ENCODE measurements at places on chromosomes 3 and 15.

DNA sequence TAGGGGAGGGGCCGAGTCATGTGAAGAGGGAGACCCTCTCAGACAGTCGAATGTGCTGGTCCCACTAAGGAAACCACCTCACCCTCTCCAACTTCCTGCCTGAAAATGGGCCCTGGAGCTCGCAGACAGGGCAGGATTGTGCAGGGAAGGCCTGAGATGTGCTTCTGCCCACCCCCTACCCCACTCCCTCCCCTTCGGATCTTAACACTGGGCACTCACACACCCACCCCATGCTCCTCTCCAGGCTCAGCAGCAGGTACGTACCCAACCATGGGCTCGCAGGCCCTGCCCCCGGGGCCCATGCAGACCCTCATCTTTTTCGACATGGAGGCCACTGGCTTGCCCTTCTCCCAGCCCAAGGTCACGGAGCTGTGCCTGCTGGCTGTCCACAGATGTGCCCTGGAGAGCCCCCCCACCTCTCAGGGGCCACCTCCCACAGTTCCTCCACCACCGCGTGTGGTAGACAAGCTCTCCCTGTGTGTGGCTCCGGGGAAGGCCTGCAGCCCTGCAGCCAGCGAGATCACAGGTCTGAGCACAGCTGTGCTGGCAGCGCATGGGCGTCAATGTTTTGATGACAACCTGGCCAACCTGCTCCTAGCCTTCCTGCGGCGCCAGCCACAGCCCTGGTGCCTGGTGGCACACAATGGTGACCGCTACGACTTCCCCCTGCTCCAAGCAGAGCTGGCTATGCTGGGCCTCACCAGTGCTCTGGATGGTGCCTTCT lies 20.0 kb downstream of the ATRIP start:
- no peak for DNase-seq

DNA sequence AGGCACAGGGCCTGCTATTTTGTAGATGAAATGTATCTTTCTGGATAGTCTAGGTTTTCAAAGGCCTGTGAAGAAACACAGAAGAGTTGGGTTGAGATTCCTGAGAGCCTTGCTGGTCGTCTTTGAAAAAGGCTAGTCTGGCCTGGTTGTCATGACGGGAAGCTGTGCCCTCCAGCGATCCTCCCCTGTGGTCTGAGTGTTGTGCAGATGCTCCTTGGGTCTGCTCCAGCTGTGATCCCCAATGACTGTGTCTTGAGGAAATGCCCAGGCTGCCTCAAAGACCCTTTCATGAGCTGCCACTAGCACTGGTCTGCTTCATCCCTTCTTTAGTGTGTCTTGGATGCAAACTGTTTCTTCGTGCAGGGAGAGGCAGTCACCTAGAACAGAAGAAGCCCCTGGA lies 111.0 kb upstream of the SYNPR start:
- DNase-seq = no peak

DNA sequence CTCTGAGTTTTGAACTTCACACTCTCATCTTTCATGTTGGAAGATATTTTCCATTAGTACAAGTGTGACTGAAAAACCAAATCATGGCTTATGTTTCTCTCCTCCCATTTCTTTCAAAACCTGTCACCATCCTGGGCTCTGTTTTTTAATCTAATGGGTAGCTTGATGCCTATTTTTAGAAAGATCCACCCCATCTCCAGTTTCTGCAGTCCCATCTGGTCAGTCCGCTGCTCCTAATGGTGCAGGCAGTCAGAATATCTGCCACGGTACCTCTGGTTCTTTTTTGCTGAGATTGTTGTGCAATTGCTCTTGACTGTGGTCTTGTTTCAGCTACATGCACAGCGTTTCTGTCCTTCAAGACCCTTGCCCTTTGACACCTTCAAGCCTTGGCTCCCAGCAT lies 240.9 kb upstream of the CADM2 start:
- DNase-seq = no peak

GRCh38 chr3:70863049-70863448 lies 550.6 kb upstream of the MDFIC2 start:
- no peak for DNase-seq

DNA sequence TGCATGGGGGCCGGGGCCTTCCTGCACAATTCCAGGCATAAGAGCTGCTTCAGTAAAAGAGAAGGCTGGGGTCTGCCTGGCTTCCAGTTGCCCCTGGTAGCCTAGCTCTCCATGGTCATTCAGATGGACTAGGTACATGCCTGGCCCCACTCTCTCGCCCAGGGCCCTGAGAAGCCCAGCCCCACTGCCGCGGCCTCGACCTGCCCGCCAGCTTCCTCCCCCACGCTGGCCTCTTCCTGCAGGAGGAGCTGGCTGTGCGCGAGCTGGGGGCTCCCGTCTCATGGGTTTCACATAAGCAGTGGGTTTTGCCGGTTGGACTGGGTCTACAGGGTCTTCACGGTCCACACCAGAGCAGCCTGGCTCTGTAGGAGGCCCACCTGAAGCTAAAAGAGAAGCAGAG lies 3.6 kb downstream of the PRR20G start:
- no peak for DNase-seq

DNA sequence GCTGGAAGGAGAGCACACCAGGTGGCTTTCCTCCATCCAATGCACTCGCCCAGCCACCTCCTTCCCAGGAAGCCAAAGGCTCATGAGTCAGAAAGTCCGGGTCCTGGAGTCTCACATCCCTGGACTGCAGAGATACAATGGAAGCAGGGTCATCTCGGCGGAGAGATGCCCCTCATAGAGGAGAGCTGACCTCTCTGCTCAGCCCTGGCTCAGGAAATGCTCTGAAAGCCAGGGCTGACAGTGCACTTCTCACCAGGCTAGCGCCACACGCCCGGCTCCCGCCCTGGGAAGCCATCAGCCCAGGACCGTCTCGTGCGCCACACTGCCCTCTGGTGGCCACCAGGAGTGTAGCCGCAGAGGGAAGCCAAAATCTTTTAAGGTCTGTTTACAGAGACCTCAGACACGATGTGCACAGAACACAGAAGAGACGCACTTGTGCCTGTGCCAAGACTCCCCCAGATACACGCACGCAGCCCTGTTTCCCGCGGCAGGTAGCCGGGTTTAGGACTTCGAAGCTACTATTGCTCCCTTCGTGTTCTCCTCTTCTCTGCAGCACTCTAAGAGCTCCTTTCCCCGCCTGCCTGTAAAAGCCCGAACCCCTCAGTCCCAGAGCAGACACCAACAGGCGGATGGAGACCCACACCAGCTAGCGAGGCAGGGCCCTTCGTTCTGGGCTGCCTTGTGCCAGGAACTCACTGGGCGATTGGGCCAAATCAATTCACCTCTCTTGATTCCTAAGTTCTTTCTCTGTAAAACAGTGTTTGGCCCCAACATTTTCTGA lies 9.7 kb downstream of the NTRK3 start:
- DNase-seq = peak; percentile 43

- no peak for DNase-seq
Observed at GRCh38 chr15:91879158-91879557, 25.6 kb downstream of the SLCO3A1 start.

DNA sequence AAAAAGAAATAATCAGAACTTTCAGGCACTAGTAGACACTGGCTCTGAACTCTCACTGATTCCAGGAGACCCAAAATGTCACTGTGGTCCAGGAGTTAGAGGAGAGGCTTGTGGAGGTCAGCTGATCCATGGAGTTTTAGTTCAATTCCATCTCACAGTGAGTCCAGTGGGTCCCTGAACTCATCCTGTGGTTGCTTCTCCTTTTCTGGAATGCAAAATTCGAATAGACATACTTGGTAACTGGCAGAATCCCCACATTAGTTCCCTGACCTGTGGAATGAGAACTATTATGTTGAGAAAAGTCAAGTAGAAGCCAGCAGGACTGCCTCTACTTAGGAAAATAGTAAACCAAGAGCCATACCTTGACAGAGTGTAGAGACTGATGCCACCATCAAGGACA lies 87.3 kb upstream of the OXTR start:
- no peak for DNase-seq

GRCh38 chr3:130760922-130761321 lies 14.3 kb upstream of the PIK3R4 start:
- DNase-seq = no peak

DNA sequence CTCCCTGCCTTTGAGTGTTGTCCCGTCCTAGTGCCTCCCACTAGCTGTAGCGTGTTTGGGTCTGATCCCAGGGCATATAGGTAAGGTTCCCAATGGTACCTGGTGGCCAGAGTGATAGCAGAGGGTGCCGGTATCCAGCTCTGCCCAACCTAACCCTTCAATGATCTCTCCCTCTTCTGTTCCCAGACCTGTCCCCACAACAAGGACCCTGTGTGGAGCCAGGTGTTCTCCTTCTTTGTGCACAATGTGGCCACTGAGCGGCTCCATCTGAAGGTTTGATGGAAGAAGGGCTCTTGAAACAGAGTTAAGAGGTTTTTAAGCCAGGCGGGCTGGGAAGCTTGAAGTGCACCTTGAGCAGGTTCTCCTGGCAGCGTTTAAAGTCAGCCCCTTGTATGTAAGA lies 35.5 kb downstream of the ESYT3 start:
- DNase-seq = no peak

DNA sequence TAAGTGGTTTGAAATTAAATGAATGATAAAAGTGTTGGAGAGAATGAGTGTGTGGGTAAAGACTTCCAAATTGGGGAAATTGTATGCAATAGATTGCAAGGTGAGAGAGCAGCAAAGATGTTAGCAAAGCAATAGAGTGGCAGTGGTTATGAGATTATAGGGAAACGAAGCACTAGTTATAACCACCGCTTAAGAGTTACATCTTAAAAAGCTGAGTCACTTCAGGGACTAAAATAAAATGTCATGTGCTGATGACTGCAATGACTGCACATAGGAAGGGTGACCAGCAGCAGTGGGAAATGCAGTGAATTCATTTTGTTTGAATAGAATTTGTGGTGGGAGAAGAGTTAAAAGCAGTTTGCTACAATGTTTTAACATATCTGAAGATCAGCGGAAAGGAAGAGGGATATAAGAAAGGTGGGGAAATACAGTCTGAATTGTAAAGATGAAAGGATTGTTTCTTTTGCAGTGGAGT lies 127.3 kb downstream of the RAP2B start:
- DNase-seq = no peak

DNA sequence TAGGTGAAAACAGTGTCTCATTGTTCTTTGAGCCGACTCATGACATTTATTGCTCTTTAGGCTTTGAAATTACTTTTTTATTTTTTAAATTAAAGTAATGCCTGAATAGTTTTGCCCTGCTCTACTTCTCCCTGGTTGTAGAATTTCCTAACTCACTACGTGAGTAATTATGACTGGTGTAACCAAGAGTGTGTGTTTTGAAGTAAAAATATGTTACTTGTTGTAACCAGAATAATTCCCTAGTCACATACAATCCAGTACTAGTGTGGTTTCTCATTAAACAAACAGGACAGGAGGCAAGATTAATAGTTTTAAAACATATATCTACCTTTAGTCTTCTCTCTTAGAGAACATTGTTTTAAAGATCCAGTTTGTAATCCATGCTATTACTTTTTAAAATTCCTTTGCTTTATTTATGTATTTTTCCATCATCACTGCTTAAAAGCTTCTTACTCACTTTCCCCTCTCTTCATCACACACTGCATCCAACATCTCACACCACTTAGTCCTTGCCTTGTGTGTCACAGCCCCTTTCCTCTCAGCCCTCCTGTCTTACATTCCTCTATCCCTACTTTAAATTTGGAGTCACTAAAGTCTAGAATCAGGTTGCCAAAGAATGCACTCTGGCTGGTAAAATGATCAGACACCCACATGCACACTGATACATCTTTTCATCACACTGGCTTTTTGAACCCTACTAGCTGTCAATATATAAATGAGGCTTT lies 219.7 kb downstream of the WNT5A start:
- no peak for DNase-seq

GRCh38 chr3:65288776-65289175 lies 601.0 kb upstream of the ADAMTS9 start:
- no peak for DNase-seq

DNA sequence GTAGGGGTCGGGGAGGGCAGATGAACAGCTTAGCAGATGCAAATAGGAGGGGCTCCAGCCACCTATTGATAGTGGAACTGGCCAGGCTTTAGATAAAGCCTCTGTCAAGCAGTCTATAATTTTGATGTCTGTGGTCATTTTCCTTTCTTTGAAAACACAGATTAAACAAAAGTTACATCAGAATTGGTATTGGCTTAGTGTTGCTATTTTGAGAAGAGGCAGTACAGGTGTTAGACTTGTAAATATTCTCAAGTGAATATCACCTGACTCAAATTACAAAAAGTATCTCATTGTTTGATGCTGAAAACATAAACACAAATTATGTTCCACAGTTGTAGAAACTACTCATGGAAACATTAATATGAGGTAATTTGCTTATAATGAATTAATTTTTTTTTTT lies 18.1 kb downstream of the GHRL start:
- DNase-seq = no peak

- DNase-seq = no peak
Observed at GRCh38 chr15:66753687-66754377, 51.8 kb downstream of the SMAD6 start.

DNA sequence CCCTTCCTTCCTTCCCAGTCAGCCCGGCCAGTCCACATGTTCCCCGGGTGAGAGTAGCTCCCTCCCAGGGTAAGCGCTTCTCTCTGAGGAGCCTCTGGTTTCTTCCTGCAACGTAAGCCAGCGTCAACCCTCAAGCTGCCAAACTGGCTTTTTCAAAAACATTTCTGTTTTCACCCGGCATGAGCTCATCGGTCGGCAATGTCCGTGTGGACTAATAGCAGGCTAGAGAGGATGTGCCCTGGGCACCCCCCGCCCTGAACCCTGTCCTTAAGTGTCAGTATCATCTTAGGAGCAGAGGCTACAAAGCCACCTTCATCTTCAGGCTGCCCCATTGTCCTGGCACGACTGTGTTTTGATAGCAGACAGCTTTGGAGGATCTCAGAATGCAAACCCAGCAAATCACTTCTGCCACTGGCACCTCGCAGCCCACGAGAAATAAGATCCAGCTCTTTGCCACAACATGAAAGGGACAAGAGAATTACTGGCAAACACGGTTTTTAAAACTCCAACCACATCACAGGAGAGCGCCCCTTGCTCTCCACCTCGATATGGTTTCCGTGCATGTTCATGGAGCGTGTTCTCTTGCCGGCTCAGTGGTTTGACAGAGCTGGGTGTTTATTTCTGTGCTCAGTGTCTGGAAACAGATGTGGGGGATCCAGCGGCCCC lies 9.9 kb downstream of the ALDH1A3 start:
- no peak for DNase-seq

DNA sequence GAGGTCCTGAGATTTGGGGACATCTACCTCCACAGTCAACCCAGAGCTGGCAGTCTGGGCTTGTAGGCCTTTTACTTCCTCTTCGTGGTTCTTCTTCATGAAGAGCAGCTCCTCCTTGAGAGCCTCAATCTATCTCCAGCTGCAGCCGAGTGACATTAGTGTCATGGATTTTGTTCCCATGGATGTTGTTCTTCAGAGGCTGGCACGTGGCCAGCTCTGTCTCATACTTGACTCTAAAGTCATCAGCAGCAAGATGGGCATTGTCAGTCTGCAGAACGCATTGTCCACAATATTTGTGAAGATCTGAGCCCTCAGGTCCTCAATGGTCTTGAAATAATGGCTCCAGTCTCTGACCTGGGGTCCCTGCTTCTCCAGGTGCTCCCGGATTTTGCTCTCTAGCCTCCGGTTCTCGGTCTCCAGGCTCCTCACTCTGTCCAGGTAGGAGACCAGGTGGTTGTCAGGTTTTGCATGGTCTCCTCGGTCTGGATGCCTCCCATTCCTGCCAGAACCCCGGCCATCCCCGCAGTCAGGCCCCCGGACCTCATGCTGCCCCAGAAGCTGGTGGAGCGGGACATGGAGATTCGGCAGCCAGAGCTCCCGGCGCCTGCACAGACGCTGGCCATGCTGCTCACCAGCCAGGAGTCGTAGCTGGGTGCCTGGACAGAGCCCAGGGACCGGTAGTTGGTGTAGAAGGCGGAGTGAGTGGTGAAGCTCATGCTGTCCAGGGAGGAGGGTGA lies 3.4 kb upstream of the CCNL1 start:
- DNase-seq = no peak

- no peak for DNase-seq
Observed at GRCh38 chr3:172225215-172225707, 185.9 kb downstream of the FNDC3B start.

Measured in stimulated activated CD4-positive, alpha-beta T cell treated with anti-CD3 and anti-CD28 coated beads, Interleukin-15, amount 100 ng/mL, for 1 hour (primary cell).